ENCODE measurements at places on chromosomes 7 and 10.
A peak's percentile ranks its signal among the peaks of the same experiment; 100 is the strongest.

DNA sequence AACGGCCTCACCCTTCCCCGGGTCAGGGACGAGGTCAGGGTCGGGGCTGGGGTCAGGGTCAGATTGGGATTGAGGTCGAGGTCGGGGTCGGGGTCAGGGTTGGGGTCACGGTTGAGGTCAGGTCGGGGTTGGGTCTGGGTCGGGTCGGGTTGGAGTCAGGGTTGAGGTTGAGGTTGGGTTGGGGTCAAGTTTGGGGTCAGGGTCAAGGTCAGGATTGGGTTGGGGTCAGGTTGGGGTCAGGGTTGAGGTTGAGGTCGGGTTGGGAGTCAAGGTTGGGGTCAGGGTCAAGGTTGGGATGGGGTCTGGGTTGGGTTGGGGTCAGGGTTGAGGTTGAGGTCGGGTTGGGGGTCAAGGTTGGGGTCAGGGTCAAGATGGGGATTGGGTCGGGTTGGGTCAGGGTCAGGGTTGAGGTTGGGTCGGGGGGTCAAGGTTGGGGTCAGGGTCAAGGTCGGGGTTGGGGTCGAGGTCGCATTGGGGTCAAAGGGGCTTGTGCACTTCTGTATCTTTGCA is 131.4 kb downstream of the VIPR2 start:
- DNase-seq, result no peak

GRCh38 chr7:74570533-74571156 is 86.9 kb upstream of the GTF2I start:
- no peak for DNase-seq

DNA sequence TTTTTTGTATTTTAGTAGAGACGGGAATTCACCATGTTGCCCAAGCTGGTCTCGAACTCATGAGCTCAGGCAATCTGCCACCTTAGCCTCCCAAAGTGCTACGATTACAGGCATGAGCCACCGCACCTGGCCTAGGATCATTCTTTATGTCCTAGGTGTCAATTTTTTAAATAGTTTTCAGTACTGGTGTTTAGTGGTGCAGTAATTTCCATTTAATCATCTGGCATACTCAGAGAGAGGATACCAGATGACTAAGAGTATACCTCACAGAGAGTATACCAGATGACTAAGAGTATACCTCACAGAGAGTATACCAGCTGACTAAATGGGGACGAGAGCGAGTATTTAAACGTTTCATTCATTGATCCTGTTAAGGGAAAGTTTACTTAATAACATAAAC is 37.3 kb upstream of the TMEM248 start:
- no peak for DNase-seq

- no peak for DNase-seq
Observed at GRCh38 chr7:105875505-105875904, 894 bp downstream of the ATXN7L1 start.

- DNase-seq, result peak; percentile 65
Observed at GRCh38 chr7:150778738-150779301, 21.3 kb downstream of the TMEM176B start.

- DNase-seq, result no peak
Observed at GRCh38 chr10:105516511-105516910, 875.4 kb downstream of the SORCS3 start.

DNA sequence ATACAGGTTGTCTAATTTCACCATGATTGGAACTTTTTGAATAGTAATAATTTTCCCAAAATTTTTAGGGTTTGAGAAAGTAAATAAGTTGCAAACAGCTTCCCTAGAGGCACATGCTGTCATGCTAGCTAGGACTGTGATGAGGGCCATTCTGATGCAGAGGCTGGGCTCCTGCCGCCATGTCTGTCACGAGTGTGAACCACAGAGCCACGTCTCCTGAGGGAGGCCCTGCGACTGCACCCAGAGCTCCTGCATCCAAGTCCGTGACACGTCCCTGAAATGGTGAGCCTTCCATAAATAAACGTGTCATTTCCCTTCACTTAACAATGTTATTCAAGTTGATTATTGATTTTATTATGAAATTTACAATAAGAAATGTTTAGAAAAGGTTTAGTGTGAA is 40.0 kb downstream of the C10orf120 start:
- no peak for DNase-seq

DNA sequence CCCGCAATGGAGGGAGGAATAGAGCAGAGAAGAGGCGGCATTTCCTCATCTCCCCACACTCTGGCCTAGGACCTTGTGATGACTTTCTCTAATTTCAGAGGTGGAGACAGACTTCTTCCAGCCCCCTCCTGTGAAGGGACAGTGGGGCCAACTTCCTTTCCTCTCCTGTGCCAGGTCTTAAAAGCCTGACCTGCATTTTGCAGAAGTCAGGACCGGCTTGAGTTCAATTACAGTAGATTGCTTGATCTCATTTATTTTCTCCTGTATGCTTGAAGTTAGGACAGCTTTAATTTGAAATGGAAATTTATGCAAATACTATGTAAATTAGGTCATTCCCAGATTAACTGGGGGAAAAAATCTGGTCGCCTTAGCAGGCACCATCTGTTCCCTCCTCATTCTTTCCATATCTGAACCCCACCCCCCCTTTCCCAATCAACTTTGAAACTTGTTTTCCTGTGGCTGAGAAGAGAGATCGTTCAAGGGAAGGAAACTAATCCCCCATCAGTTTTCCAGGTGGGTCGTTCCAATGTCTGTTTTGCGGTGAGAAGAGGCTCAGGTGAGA is 57.1 kb downstream of the SYPL1 start:
- peak; percentile 94 for DNase-seq

DNA sequence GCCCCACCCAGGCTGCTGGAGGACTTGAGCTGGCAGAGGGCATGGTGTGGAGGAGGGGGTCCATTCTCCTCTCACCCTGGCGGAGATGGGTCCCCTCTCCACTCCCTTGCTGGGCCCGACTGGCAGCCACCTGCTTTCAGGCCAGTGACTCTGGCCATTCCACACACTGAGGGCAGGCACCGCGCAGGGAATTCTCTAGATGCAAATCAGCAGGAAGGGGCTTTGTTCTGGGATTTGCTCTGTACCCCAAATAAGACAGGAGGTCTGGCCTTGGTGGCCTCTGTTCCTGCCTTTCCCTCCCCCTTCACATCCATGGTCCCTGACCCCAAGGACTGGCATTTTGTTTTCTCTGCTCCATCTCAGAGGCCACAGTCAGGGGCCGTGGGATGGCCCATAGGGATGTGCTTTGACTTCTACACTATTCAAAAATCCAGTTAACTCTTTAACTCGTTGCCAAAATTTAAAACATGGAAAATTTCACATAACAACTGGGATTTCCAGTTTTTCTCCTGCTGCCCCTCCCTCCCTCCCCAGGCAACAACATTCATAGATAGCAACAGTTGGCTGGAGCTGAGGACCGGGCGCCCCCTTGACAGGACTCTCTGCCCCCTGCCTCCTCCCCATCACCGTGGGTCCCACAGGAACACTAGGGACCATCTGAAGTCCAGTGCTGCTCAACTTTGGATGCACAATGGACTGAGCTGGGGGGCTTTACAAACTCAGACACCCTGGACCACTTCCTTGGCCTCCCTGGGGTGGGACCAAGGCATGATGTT is 33.9 kb downstream of the PPIF start:
- no peak for DNase-seq

DNA sequence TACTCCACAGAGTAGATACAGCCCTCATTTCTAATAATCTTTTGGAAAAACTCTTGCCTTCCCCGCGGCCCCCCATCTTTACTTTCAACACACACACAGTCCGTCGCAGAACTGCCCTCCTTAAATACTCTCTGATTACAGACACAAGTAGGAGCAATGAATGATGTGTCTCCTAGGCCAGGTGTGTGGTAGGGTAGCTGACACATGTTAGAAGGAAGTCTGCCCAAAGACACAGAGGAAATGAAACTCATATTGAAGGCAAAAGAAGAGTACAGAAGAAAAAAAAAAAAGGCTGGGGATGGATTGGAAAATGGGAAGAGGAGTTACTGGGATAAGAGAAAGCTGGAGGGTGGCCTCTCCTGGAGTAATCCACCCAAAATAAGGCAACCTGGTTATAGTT is 14.6 kb downstream of the OPALIN start:
- DNase-seq, result no peak

- DNase-seq, result no peak
Observed at GRCh38 chr7:37820708-37821468, 27.5 kb upstream of the NME8 start.

GRCh38 chr10:117694190-117694589 is 151.6 kb downstream of the EMX2 start:
- no peak for DNase-seq

DNA sequence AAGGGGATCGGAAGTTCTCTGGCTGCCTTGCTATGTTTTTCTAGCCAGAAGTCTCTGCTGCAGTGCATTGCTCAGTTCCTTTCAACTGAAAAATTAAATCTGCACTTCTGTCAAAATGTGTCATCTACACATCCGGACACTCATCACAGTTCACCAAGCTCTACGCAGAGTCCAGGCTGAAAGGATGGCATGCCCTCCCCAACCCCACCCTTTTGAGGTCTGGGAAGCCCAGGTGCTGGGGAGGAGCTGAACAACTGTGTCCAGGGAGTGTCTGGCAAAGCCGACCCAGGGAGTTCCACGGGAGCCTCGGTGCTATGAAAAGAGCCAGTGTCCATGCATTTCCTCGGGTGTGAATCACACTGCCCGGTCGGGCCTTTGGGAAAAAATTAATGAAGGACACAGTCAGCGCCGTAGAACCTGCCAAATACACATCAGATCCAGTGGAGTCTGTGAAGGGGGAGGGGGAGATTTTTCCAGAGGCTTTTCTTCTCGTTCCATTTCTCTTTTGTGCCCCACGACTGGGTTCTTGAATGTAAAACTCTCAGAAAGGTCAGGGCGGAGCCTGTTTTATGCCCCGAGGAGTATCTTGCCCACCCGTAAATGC is 757 bp upstream of the PALS2 start:
- no peak for DNase-seq

DNA sequence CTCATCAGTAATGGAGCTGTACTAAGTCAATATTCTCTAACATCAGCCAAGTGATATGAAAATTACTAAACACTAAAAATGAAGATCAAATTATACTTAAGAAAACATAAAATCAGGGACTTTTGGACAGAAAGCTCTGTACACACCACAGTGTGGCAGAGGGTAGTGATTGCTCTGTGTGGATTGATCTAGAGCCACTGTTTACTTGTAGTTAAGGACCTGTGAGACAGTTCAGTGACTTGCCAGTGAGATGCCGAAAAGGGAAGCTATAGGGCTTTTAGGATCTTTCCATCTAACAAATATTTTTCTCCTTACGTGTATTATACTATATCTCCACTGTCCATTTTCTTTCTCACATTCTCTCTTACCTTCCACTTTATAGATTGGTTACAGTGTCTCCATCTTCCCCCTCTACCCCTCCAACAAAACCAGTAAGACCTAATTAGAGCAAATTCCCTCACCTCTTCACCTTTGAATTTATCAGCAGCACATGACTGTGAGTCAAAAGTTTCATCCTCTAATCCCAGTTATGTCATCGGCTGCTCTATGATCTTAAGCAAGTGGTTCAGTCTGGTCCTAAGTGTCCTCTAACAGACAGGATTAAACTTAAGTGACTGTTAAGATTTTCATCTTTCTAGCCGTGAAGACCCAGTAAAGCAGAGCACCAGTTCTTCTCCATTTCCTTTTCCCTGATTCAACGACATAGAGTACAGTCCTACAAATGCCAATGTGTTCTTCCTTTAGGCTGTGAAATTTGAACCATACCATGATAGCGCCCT is 6.9 kb downstream of the PIK3CG start:
- DNase-seq, result no peak

GRCh38 chr10:97229322-97230015 is 43.7 kb upstream of the SLIT1 start:
- DNase-seq, result no peak

DNA sequence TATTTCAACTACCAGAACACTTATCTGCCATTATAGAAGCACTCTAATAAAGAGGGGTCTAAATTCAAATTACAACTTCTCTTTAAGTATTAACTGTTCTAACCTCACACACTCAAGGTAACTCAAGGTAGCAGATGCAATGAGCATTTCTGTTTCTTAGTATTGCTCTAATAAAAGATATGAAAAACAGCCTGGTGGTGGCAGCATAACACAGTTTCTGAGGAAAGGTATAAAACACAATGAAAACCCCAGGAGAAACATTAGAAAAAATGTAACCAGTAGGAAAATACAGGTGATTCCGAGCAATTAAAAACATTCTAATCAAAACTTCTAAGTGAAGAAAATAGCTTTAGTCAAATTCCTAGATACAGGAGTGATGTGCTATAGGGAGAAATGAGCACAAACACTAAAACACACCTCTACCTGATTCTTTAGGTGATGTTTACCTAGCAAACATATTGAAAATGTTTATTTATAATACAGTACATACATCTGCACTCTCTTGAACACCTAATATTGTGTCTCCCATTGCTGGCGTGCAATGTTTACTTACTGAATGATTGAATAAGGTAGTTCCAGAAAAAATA is 3.5 kb downstream of the MKRN1 start:
- peak; percentile 20 for DNase-seq

- DNase-seq, result no peak
Observed at GRCh38 chr10:89655722-89656121, 10.7 kb upstream of the PANK1 start.

DNA sequence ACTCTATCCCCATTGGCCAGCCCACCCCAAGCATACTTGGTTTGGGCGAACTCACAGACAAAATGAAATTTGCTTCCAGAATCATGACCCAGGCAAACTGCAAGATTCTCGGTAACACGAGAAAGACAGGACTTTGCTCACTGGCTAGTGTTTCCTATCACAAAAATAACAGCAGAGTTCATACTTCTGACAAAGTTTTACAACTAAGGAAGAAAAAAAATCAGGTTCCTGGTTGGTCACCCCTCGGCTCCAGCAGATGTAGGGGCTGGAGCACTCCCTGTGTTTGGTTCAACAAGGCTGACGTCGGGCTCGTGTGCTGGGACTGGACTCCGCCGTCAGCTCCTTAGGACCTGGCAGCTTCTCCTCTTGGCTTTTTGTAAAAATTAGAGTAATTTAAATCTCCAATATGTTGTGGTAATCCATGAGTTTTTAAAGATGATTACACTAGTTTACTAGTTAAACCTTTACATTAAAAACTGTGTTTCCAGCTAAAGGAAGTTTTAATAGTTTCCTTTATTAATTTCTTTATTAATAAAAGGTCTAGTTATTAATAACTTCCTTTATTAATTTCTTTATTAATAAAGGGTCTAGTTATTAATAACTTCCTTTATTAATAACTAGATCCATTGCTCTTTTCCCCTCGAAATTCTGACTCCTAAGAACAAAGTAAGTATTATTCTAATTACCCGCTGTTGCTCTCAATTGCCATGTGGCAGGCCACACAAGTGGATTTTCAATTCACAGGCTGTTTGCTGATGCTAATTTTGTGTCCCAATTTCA is 115.6 kb upstream of the RNF32 start:
- DNase-seq, result no peak

DNA sequence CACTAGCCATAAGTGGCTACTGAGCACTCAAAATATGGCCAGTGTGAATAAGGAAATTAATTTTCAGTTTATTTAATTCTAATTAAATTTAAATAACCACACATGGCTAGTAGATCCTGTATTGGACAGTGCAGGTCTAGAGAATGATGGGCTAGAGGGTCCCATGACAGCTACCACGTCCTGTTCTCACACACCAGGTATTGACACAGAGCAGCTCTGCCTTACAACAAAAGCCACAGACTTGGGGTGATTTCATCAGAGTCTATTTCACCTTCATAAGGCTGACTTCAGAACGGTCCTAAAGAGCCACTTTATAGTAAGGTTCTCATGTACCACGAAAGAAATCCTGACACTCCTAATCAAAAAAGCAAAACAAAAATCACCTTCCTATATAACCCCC is 111.3 kb downstream of the UBE2H start:
- no peak for DNase-seq

- DNase-seq, result peak; percentile 69
Observed at GRCh38 chr7:128174386-128174785, 66.7 kb upstream of the LEP start.

GRCh38 chr7:88480896-88481295 is 174.2 kb upstream of the STEAP4 start:
- DNase-seq, result peak; percentile 94
